ENCODE measurements at places on chromosomes 5 and 9.
A peak's percentile ranks its signal among the peaks of the same experiment; 100 is the strongest.

- DNase-seq: no peak
These were observed 82.5 kb upstream of the CAST start for GRCh38 chr5:96579711-96580110.

DNA sequence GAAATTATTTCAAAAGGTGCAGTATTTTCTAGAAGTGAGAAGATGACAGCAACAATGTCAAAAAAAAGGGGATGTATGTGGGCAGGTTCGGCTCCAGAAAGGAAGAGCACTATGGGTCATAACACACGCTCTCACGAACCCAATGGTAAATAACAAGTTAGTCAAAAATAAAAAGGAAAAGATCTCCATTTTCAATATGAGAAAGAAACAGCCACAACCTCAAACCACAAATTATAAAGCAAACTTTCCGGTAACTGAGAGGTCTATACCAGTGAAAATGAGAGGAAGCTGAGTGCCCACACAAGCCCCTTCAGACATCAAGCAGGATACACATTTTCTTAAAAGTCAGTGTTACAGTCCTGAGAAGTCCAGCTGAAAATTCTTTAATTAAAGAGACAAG lies 398.5 kb upstream of the RPS23 start:
- no peak for DNase-seq

DNA sequence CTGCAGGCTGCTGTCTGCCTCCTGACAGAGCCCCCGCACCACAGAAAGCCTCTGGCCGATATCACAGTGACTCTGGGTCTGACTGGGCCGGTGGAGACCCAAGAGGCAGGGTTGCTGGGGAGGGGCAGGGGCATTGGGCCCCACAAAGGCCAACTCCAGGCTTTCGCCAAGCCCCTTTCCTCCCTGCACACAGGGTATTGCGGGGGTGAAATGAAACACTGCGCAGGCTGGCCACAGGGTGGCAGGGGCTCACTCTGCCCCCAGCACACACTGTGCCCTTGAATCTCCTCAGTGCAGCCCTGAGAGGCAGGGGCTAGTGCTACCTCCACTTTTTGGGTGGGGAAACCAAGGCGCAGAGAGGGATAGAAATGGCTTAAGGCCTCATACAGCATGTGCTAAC lies 44.6 kb downstream of the BARX1 start:
- DNase-seq: no peak

DNA sequence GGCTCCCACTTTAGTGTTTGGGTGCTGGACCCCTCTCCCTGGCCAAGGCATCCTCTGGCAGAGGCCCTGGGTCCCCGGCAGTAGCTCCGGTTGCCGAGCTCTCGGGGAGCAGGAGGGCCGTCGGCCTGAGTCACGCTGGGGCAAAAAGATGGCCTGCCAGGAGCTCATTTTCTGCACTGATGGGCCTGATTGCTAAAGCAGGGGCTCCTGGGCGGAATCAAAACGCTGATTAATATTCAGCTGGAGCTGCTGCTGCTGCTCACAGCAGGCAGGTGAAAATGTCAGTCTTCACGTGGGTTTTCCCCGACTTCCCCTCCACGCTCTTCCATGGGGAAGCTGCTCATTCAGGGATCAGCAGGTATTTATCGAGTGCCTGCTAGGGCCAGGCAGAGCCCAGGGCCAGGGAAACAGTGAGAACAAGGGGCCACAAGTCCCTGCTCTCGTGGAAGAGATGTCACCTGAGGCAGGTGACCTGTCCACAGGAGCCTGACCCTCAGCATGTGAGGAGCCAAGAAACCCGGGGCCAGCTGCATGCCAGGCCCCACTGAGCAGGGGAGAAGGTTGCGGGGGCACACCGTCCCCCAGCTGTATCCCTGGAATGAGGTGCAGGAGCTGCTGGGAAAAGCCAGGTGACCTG lies 22.1 kb downstream of the LAMC3 start:
- no peak for DNase-seq

GRCh38 chr9:76013809-76014208 lies 123.3 kb downstream of the PCSK5 start:
- no peak for DNase-seq

DNA sequence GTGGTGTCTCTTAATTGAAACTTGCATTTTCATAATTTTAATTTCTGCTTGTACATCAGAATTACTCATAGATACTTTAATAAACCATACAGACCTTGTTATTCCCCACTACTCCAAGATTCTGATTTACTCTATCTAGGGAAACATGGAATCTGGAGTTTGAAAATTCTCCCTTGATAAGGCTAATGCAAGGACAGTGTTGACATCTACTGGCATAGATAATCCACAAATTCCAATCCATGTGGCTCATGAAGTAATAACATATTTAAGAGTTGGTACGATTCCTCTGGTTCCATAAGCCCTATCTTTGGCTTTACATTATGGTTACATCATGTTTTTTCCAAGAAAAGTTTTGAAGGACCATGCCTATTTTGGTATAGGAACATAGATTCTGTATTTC lies 759.2 kb downstream of the TLR4 start:
- no peak for DNase-seq

GRCh38 chr5:152864447-152864846 lies 459.4 kb upstream of the NMUR2 start:
- DNase-seq: peak; percentile 35

- no peak for DNase-seq
These were observed 185.1 kb upstream of the ELAVL2 start for GRCh38 chr9:24011009-24011717.

GRCh38 chr5:51810592-51810991 lies 427.3 kb downstream of the ISL1 start:
- DNase-seq: no peak

GRCh38 chr9:127034691-127035090 lies 87.7 kb downstream of the ANGPTL2 start:
- no peak for DNase-seq

GRCh38 chr9:88593537-88594185 lies 58.7 kb downstream of the NXNL2 start:
- peak; percentile 58 for DNase-seq

- no peak for DNase-seq
These were observed 25.2 kb upstream of the FOCAD start for GRCh38 chr9:20658677-20659473.

DNA sequence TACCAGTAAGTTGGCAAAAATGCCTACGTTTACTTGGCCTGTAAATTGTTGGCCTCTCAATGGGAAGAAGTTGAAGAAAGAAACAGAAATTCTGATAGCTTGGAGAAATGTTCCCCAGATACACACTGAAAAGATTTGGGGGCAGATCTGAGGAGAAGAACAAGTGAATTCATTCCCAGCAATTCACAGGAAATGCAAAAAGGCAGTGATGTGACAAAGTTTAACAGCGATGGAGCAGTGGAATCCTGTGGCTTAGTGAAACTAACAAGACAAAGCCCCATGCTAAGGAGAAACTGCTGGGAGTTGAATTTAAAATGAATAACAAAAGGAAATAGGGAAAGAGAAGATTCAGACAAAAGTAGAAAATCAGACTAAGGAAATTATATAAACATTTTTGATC lies 213.2 kb upstream of the EDIL3 start:
- DNase-seq: no peak

DNA sequence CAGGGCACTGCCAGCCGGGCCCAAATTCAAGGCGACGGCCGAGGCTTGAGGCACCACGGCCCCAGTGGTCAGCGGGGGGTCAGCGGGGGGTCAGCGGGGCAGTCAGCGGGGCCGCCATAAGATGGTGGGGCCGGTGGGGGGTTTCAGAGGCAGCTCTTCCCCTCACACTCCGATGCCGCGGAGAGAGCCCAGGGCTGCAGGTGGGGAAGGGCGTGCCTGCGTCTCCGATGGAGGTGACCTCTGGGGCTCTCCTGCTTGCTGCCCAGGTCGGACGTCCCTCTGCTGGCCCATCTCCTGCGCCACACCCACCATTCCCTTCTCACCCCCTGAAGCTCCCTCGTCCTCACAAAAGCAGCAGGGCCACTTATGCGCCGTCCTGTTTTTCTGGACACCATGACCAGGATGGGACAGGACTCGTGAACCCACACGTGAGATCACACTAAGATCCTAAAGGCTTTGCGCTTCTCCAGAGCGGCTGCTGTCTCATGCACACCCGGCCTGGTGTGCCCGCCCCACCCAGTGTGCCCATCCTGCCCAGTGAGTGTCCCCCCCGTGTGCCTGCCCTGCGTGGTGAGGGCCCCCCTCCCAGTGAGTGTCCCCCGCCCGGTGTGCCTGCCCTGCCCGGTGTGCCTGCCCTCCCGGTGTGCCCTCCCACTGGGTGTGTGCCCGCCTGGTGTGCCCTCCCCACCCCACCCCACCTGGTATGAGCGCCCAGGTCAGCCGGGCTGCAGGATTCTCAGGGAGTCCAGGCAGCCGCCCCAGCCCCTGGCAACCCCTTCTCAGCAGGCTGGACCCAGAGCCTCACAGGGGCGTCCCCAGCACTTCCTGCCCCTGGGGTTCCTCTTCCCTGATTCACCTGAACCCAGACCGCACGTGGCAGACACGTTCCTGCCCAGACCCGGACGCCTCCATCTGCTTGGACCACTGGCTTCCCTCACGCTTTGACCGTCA lies 48.7 kb upstream of the NKD2 start:
- DNase-seq: no peak

GRCh38 chr9:108800632-108801099 lies 55.1 kb downstream of the ACTL7B start:
- DNase-seq: no peak

GRCh38 chr5:143536364-143536763 lies 132.9 kb upstream of the NR3C1 start:
- DNase-seq: peak; percentile 99

GRCh38 chr5:36772276-36773140 lies 104.1 kb upstream of the NIPBL start:
- no peak for DNase-seq

DNA sequence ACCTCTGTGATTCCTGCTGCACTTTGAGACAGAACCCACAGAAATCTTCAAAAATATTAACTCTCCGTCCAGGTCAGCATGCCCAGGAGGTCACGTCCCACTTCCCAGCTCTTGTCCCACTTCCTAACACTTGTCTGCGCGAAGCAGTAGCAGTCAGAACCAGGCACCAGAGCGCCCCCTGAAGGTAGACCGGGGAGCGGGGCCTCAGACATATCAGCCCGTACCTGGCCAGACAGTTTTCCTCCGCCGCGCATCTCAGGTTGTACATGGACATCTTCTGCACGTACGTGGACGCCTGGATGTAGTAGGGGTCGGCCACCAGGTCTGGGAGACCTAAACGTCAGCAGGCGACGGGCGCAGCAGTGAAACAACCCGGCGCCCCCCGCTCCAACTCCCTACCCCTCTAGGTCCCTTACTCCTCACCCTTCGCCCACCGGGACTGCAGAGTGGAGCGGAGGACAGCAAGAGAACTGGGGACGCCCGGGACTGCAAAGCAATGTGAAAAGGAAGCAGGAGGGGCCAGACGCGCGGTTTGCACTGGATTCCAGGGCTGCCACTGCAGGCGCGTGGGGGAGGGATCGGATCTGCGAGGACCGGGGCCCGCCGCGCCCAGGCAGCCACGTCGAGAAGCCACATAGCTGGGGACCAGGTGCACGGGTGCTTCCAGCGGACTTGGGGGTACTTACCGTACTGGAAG lies 1.2 kb downstream of the LOX start:
- peak; percentile 85 for DNase-seq

- DNase-seq: no peak
These were observed 133.9 kb downstream of the JAKMIP2 start for GRCh38 chr5:147648597-147648996.

DNA sequence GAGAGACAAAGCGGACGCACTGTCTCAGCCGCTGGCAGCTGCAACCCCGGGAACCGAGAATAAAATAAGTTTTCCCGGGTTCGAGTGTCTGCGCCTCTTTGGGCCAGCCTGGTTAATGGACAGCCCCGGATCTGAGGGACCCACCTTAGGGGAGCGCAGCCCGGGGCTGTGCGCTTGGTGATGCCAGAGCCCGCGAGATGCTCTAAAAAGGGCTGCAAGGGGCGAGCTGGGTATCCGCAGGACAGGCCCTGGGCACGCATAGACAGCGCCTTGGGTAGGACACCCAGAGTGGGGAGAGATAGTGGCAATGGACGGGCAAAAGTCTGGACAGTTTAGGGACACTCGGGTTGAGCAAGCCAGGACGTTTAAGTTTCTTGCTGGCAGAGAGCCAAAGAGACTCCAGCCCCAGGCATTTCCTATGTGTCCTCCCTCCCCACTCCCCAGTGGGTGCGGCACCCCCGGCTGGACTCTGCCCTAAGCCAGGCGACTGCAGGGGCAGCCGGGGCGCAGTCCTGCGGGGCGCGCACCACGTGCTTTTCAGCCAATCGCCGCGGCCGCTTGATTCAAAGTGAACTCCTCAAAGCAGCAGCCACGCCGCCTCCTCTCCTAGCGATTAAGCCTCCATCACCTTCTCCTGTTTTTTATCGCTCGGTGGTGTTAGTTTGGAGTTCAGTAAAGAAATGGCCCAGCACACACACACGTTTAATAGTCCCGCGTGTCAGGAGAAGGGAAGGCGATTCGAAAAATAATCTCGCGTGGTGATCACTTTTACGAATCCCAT lies 616 bp upstream of the ENC1 start:
- DNase-seq: peak; percentile 77

DNA sequence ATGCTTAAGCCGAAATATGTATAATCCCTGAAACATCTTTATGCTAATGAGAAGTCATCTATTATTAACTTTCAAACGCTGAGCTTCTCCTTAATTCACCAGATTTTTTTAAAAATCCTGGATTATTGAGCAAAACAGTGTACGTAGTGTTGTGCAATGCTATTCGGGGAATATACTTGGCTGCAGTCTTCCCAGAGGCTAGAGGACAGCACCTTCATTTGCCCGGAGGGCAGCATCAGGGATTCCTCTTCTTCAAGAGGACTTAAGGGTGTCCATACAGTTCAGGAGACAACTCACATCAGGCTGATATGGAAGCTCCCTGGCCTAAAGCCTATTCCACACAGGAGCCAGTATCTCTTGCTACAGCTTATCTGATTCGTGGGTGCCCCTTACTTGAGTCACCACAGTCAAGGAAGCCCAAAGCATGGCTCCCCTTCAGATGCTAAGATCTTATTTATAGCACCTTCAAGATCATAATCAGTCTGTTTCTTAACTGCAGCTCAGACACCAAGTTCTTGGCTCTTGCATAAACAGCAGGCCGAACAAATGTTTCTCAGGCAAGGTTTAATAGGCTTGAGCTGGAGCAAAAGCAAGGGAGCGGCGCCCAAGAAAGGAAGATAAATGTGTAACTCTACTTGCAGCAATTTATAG lies 29.4 kb downstream of the NUTM2F start:
- DNase-seq: no peak

- DNase-seq: no peak
These were observed 12.9 kb upstream of the AOPEP start for GRCh38 chr9:94713436-94714215.
